ENCODE measurements at places on chromosomes 7 and 10. TPM values are rescaled to one million over a fixed set of nuclear protein-coding genes. Genes with fewer than 3 reads are reported as not detected.

The MRLN gene
- total RNA-seq = not detected

The UPK3BL2 gene
- total RNA-seq = 9.4 TPM

The UCMA gene
- not detected for total RNA-seq

The PLEKHA8 gene
- 67.0 TPM for total RNA-seq

The SMIM30 gene
- total RNA-seq = 32.2 TPM

The GPC2 gene
- total RNA-seq = 65.2 TPM

The GHRHR gene
- not detected for total RNA-seq

The NPFFR1 gene
- not detected for total RNA-seq

The CXCL12 gene
- 4.2 TPM for total RNA-seq

The UBE2D4 gene
- total RNA-seq = 17.3 TPM

All from progenitor cell of endocrine pancreas (in vitro differentiated cells).